ELR (cell line): ENCODE measurements at places on chromosomes 1 and 21.

DNA sequence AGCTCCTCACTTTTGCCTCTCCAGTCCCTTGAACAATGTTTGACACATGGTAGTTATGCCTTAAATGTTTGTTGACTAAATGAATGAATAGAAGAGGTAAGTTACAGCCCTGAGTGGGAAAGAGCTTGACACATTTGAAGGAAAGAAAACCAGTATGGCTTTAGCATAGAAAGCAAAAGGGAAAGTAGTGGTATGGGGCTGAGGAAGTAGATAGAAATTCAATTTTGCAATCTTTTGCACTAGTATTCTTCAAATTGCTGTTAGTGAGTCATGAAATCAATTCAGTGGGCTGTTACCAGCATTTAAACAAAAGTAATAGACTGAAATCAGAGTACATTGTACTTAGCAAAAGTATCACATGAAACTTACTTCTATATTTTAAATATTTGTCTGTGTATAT lies 21.1 kb downstream of the PLA2G4A start:
- peak; percentile 20 for DNase-seq

DNA sequence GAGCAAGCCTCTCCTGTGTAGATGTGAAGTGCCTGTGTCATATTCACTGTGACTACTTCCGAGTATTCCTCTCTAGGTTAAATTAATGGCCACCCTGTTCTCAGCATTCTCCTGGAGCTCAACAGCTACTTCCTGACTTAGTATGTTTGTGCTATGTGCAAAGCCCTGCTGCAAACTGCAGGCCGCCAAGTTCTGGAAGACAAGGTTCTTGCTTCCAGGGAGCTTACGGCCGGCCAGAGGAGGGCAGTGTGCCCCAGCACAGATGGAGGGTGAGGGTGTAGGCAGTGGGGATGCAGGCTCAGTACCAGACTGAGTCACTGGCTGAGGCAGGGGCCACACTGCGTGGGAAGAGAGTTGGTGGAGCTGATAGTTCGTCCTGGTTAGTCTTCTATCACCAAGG lies 43.2 kb downstream of the ELK4 start:
- DNase-seq = peak; percentile 55

DNA sequence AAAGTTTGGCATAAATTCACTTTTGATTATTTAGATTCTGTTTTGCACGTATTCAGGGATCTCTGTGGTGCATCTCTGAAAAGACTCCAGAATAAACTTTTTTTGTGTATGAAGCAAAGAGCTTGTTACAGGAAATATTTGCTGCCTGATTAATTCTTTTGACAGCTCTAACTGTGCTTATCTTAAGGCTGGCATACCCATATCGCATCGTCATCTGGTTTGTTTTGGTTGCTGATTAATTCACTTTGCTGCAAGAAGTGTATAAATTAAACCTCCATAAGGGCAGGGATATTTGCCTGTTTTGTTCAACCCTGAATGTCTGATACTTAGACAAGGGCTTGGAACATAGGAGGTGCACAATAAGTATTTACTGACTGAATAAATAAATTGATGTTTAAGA lies 17.5 kb upstream of the DUSP10 start:
- DNase-seq = peak; percentile 34

GRCh38 chr1:28058971-28059878 lies 29.2 kb downstream of the EYA3 start:
- DNase-seq = no peak

DNA sequence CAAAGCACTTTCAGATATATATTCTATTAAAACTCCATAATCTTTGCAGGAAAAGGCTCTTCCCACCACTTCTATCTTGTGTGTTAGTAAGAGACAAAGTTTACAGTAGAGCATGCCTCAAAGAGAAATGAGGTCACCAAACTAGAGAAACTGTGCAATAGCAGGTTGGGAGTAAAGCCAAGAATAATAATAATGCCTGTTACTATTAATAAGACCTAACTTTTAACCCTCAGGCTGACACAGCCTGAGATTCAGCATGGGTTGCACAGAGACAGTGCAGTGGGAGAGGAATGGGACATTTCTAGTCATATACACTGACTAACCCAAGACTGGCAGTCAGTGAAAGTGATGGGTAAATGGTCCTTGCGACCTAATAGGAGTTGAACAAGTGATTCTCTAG lies 320.2 kb upstream of the NFIA start:
- no peak for DNase-seq

DNA sequence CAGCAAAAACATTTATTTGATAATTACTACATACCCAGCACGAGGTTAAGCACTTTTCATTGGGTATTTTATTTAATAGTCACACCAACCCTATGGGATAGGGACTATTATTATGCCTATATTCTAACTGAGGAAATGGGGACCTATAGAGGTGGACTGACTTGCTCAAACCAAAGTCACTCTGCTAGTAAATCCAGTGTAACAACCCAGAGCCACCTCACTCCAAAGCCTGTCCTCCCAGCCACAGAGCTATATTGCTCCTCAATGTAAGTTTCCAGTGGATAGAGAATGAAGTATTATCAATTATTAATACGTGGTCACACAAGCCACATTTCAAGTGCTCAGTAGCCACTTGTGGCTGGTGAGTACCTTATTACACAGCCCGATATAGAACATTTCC lies 97.5 kb downstream of the RGS2 start:
- no peak for DNase-seq

- no peak for DNase-seq
Observed at GRCh38 chr21:35864039-35864438, 196.3 kb downstream of the SETD4 start.

- DNase-seq = peak; percentile 96
Observed at GRCh38 chr1:8903908-8904650, 25.6 kb upstream of the ENO1 start.

- no peak for DNase-seq
Observed at GRCh38 chr1:166740668-166741276, 98.5 kb upstream of the POGK start.

GRCh38 chr1:95169548-95169947 lies 52.4 kb downstream of the TLCD4 start:
- DNase-seq = peak; percentile 35

DNA sequence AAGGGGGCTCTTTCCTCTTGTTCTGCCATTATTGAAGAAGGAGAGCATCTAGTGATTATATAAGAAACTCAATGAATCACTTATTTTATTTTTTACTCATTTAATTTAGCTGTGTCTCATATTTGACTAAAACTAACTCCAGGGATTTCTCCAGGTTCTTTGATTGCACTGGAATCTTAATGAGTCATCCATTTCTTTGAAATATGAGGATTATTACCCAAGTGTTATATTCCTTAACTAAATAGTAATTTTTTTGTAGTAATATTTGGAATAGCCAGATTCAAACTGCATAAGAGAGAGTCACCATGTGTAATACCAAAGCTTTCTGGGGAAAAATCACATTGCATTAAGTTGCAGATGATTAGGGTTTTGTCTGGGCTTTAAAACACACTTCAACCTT lies 59.5 kb downstream of the NTMT2 start:
- DNase-seq = no peak

DNA sequence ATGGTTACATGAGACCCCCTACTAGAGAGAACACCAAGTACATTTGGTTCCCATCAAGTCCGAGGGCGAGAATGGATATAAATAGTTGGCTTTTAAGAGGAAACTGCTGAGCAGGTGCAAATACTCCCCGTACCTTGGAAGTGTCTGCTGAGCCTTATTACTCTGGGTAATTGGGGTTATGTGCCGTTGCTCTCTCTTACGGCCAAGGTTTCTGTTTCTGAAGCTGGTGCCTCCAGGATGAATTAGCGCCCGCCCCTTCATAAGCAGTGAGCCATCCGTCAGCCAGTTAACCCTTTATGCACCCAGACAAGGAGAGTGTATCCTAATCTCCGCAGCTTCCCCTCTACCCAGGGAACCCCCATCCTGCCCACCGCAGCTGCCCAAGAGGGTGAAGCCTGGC lies 90.4 kb upstream of the AJAP1 start:
- DNase-seq = no peak

GRCh38 chr1:31703431-31704270 lies at the start of gene COL16A1:
Gene COL16A1, minus strand, starts transcription at chr1:31704017. Its CDS starts 1,824 bp downstream, at chr1:31702193.
- peak; percentile 53 for DNase-seq

DNA sequence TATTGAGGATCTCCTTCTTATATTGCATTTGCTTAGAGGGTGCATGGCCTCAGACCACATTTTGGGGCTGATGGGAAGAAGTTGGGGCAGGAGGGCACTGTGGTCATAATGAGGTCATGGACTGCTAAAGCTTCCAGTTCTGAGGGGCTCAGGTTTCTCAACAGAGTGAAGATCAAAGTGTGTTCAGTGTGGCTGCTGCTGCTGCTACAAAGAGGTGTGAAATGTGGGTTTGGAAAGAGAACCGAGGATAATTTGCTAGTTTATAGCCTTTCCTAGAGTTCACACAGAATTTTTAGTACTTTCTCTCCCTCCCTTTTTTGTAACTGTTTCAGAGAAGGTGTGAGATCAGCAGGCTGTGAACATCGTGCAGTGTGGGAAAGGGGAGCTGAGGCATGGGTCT lies 73.3 kb downstream of the CACNA1E start:
- no peak for DNase-seq

- DNase-seq = no peak
Observed at GRCh38 chr1:117832453-117832852, 97.0 kb downstream of the GDAP2 start.

DNA sequence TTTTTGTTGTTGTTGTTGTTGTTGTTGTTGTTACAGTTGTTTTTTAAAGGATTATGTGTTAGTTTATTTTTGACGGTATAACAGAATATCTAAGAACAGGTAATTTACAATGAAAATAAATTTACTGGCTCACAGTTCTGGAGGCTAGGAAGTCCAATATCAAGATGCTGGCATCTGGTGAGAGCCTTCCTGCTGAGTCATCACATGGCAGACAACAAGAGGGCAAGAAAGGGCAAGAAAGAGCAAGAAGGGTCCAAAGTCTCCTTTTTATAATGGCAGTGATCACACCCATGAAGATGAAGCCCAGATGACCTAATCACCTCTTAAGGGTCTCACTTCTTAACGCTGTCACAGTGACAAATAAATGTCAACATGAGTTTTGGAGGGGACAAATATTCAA lies 142.1 kb downstream of the NEGR1 start:
- peak; percentile 20 for DNase-seq

DNA sequence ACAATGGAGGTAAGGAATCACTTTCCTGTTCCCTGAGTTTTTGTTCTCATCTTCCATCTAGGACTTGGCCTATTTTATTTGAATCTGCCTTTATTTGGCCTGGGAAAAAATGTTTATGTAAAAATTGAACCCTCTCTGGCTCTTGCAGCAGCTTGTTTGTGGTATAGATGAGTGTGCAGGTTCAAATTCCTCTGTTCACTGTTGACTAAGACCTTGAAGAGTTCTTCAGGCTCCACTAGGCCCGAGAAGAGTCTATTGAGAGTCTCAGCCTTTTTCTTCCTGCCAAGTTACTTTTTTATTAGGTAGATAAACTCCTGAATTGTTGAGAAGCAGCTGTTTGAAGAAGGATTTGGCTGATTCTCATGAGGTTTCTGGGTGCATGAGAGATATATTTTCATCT lies 248.8 kb upstream of the ADGRL2 start:
- DNase-seq = no peak

GRCh38 chr1:100077531-100077930 lies 55.2 kb downstream of the SASS6 start:
- DNase-seq = no peak

DNA sequence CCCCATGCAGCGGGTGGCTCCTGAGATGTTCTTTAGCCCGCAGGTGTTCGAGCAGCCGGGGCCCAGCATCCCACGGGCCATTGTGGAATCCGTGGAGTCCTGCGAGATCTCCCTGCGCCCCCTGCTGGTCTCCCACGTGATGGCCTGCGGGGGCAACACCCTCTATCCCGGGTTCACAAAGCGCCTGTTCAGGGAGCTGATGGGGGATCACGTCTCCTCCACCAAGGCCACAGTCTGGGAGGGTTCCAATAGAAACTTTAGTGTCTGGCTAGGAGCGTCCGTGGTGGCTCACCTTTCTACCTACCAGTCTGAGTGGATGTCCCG lies 71.0 kb downstream of the ACTL8 start:
- DNase-seq = peak; percentile 56

GRCh38 chr1:85991261-85991660 lies 165.3 kb downstream of the COL24A1 start:
- no peak for DNase-seq

GRCh38 chr1:114034567-114035303 lies 55.5 kb downstream of the OLFML3 start:
- DNase-seq = no peak

DNA sequence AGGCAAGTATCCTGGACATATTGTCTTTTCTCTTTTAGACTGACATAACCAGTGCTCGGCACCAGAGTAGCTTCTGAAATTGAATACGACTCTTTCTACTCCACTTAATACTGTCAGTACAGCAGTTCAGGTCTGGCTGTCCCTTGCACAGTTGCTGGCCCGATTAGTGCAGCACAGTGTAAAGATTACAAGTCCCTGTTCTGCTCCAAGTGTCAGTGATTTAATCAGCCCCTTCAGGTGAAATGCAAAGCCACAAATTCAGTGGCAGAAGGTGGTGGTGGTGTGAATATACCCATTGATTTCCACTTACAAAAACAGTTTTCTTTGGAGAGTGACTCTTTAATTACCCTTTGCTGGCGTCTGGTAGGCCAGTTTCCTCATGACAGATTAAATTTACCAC lies 545.4 kb downstream of the ADGRL2 start:
- no peak for DNase-seq

DNA sequence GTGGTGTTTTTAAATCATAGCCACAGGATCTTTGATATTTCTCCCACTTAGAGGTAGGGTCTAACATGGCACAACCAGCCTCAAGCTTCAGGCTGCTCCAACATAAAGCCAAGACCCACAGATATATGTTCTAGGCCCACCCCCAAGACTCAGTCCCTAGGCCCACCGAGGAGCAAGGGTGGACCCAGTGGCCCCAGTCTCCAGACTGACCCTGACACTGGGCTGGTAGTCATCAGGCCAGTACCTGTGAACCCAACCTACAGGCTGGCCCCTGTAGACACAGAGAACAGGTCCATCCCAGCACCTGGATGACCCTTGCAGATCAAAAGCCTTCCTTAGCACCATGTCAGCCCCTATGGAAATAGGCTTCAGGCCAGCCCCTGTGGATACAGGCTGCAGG lies 60.5 kb downstream of the NEGR1 start:
- no peak for DNase-seq

DNA sequence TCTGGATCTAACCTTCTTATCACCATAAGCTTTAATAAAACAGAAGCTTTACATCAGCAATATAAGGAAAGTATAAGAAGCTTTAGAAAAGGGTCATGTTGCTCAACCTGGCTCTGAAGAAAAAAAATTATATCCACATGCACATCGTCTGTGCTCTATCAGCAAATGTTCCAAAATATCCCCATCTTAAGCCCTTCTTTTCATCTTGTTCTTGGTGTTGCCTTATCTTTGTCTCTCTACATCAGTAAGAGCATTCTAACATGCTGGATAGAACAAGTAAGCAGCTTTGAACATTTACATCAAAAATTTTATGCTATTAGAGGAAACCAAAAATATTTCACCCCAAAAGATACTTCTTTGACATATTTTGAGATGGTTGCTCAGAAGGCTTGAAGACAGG lies 157.8 kb upstream of the SNX7 start:
- DNase-seq = no peak

- no peak for DNase-seq
Observed at GRCh38 chr1:145795257-145795881, 28.5 kb downstream of the RNF115 start.

GRCh38 chr1:104621221-104621620 lies 871.5 kb downstream of the AMY1C start:
- no peak for DNase-seq
